ENCODE measurements at places on chromosomes 4 and X.

GRCh38 chr4:110480031-110480549 is 4.1 kb downstream of the ENPEP start:
- DNase-seq, result no peak

GRCh38 chr4:122787940-122788339 is 38.7 kb upstream of the FGF2 start:
- no peak for DNase-seq

- DNase-seq, result no peak
Measured at GRCh38 chrX:95063554-95063953, 1389.5 kb downstream of the FAM133A start.

- DNase-seq, result peak; percentile 93
Measured at GRCh38 chr4:14877246-14878225, 124.7 kb upstream of the CPEB2 start.

- DNase-seq, result no peak
Measured at GRCh38 chrX:2889045-2889605, 40.0 kb downstream of the ARSD start.

GRCh38 chr4:168908093-168908492 is 102.0 kb downstream of the CBR4 start:
- DNase-seq, result no peak

DNA sequence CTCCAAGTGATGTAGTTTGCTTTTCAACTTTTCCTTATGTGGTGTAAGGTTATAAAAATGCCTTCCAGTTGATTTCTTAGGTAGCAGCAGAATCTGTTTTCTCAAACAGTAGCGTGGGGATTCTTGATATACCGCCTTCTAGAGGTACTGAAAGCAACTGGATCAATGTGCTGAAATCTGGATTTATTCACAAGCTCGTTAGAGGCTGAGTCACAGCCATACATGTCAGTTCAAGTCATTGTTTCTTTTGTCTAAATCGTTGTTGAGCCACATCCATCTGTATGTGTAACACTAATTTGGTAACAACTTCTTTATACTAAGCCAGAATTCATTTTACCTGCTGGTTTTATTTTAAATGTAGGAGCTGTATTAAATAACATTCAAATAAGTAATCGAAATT is 200.0 kb upstream of the MAD2L1 start:
- no peak for DNase-seq

DNA sequence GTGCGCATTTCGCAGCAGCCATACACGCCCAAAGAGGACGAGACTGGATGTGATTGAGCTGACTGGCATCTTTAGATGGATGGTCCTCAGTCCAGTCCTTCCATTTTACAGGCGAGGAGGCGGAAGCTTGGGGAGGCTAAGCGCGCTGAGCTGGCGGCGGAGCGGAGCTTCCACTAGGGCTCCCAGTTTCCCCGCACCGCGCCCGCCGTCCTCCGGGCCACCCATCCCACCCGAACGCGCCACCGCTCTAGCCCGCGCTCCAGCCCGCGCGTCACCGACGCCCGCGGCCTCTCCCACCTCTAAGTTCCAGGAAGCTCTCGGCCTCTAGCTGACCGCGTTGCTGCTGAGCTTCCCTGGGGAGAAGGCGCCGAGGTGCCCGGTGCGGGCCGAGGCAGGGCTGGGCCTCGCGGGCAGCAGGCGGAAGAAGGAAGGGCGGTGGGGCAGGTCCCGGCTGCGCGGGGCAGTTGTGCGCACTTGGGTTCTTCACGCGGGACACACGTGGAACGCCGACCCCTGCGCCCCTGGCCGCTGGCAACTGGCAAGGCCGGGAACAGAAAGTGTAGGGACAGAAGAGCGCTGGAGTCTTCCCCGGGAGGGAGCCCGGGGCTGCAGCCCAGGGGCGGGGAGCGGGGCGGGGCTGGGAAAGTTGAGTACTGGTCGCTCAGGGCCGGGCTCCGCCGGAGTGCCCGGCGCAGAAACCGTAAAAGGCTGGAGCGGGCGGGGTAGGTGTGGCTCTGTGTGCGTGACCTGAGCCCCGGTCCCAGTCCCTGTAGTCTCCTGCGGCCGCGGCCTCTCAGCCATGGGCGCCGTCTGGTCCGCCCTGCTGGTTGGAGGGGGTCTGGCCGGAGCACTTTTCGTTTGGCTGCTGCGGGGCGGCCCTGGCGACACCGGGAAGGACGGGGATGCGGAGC is at the start of gene STBD1:
TSS of gene STBD1 (plus strand) at position 763 of the 911 bp plus-strand sequence. CDS start at position 800, 37 bp downstream.
- peak; percentile 77 for DNase-seq

GRCh38 chr4:48483006-48483776 is at the start of gene SLC10A4:
SLC10A4 (plus strand) TSS chr4:48483343; CDS start chr4:48483562, 219 bp downstream.
- DNase-seq, result peak; percentile 4

DNA sequence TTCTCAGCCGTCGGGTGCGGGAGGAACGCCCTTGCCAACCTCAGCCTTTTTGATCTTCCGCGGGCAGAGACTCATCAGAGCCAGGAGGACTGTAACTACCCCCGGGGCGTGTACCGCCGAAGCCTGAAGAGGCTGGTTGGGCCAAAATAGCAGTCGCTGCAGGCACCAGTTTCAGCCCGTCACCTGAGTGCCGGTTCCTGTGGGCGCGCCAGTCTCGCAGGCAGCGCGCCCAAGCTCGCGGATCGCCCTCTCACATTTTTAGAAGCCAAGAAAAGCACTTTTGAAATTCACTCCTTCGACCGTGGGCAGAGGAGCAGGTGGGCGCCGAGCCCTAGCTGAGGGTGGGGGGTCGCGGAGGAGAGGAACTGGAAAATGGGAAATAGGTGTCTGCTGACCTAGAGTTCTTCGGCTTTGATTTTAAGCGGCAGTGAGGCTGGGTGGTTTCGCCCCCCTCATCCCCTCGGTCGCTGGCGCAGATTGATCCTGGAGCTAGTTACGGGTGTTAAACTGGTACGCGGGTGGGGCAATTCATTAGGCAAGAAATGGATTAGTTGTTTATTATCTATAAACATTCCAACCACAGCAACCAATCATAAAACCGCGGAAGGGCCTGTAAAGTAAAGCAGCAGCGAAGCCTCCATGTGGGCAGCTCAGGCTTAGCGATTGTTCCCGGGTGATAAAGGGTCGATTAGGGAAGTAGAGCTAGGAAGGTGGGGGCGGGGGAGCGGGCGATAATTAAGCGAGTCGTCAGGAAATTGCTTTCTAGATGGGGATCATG is 69.2 kb downstream of the FBXO8 start:
- peak; percentile 12 for DNase-seq

DNA sequence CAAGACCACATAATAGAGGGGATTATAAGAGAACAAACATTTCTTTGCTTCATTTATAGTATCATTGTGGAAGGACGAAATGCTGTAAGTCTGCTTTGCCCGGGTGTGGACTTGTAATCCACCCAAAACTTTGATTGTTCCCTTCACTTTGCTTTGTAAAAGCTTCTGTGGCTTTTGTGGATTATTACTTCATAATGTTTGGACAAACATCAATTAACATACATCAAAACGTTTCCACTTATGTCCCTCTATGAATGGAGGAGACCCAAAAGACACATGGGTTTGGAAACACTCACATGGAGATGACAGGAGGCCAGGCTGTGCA is 415.4 kb downstream of the SPRY1 start:
- DNase-seq, result no peak

DNA sequence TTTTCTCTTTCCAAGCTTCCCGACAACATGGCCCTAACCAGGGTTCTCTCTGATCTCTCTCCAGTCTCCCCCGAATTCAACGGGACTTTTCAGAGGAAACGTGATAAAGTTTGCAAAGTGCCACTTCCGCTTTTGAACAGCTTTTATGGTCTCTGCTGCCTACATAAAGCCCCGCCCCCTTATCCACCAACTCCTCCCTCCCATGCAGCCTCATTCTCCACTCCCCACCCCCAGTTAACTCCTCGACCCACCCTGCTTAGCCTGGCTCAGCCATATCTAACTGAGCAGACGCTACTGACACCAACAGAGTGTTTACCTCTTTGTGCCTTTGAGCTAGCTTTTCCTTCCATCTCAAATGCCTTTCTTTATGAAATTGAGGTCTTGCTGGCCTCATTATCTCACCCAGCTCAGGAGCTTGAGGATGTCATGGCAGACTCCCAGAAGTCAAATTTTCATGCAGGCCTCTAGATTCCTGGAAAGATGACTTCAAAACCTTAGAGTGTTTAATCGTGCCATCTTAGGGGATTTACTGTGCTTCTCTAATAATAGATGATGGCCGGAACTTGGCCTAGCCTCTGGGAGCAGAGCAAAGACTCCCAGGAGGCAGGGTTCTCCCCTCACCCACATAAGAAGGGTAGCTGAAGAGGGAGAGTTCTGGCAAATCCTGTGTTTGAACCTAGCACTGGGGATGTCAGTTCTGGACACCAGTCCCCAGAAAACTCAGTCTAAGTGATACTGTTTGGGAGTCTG is 606.0 kb downstream of the BCOR start:
- DNase-seq, result peak; percentile 67

GRCh38 chrX:154040863-154041262 is 21.2 kb upstream of the IRAK1 start:
- no peak for DNase-seq

DNA sequence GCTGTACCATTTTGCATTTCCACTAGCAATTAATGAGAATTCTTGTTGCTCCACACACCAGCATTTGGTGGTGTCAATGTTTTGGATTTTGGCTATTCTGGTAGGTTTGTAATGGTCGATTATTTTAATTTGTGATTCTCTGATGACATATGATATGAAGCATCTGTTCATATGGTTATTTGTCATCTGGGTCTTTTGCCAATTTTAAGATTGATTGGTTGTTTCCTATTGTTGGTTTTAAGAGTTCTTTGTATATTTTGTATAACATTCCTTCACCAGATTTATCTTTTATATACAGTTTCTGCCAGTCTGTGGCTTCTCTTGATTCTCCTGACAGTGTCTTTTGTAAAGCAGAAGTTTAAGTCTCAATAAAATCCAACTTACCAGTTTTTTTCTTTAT is 18.5 kb upstream of the BDH2 start:
- DNase-seq, result no peak

DNA sequence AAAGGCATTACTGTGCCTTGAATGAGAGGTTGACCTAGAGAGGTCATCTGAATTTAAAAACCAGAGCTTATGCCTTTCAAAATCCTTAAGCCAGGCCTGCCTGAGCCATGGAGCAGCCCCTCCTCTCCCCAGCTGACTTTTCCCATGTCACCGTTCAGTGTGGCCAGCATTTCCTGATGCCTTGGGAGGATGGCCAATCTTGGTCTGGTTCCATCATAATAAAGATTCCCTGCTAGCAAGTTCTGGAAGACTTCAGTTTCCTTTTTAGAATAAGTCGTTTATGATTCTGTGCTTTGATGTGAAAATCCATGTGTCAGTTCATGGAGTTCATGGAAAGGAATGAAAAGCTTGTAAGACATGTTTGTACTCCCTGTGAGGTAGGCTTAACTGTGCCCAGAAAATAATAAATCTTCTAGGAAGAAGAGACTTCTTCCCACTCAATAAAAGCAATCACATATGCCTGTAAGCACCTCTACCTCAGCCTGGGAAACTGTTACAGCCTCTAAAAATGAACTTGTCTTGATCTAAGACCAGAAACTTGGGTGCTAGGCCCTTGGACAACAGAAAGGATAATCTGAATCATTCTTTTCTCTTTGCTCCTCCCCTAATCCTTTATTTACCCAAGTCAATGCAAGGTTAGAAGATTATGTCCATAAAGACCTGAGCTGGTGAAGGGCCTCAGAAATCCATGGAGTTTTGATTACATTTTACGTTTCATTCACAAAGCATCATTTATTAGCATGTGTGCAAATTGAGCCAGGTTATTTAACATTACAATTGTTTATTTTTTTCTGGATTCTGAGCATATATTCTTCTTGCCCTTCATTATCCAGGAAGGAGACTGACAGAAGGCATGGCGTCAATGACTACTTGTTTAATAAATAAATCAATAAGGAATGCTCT is 84.0 kb upstream of the TBC1D9 start:
- no peak for DNase-seq

GRCh38 chr4:61938250-61938846 is 738.2 kb downstream of the ADGRL3 start:
- DNase-seq, result no peak

DNA sequence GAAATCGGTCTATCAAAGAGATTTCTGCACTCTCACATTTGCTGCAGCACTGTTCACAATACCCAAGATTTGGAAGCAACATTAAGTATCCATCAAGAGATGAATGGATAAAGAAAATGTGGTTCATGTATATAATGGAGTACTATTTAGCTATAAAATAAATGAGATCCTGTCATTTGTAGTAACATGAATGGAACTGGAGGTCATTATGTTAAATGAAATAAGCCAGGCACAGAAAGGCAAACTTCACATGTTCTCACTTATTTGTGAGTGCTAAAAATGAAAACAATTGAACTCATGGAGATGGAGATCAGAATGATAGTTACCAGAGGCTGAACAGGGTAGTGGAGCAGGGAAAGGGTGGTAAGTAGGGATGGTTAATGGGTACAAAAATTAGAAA is 17.0 kb upstream of the PROM1 start:
- DNase-seq, result no peak

GRCh38 chrX:44898411-44899221 is 25.6 kb downstream of the KDM6A start:
- no peak for DNase-seq

- DNase-seq, result no peak
Measured at GRCh38 chr4:19752599-19752998, 499.1 kb upstream of the SLIT2 start.

GRCh38 chrX:20620306-20620705 is 353.6 kb upstream of the RPS6KA3 start:
- no peak for DNase-seq

DNA sequence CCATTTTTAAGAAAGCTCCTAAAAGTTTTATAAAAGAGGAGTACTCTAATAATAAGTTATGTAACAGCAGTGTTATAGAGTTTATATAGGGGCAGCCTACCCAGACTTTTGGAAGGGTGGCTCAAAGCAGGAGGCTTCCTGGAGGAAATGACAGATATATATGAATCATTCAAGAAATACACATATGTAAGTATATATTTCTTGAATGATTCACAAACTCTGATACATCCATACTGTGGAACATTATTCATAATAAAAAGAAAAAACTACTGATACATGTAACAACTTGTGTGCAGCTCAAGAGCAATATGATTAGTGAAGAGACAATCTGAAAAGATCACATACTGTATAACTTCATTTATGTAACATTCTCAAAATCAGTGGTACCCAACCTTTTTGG is 166.2 kb downstream of the WDFY3 start:
- no peak for DNase-seq

- DNase-seq, result no peak
Measured at GRCh38 chrX:39308126-39308525, 506.9 kb downstream of the MID1IP1 start.

DNA sequence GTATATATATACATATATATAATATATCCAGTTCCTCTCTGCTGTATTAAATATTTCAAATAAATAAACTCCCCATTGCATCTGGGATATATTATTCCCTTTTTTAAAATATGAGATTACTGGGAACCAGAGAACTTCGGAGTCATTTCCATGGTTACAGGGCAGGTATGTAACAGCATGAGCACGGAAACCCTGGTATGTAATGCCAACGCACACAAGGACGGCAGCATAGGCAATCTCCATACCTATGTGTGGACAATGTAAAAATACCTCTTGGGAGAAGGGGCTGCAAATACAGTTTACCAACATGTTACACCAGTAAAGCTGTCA is 62.8 kb downstream of the NUDT10 start:
- DNase-seq, result no peak

DNA sequence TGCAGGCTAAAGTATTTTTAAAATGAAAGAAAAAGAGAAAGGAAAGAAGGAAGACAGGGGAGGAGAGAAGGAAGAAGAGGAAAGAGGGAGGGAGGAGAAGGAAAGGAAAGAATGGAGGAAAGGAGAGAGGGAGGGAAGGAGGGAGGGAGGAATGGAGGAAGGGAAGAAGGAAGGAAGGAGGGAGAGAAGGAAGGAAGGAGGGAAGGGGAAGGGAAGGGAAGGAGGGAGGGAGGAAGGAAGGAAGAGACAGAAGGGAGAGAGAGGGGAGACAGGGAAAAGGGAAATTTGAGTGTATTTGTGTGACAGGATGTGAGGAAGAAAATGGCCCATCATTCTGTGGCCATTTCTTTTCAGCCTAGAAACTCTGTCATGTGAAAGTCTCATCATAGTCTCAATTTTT is 14.9 kb upstream of the PLAC1 start:
- DNase-seq, result no peak

Data from suppressor macrophage (primary cell).